Activated CD4-positive, CD25-positive, alpha-beta regulatory T cell treated with anti-CD3 and anti-CD28 coated beads, Interleukin-2, amount 50 U/mL, for 16 hours (primary cell): ENCODE measurements at places on chromosomes 6 and 20.

DNA sequence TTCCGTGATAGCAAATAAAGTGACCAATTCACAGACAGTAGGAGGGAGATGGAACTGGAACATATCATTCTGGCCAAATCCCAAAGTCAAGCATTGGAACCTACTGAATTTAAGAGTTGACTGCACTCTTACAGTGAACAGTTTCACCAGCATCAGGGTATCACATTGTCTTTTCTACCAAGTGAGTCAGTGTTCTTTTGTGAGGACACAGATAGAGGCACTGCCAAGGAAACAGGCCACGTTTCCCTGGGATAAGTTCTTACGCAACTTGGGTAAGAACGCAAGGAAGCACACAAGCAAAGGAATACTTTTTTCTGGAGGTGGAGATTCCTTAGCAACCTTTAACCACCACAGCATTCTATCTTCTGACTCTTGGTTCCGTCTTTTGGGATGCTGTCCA lies 28.6 kb upstream of the ENPP5 start:
- DNase-seq = no peak

DNA sequence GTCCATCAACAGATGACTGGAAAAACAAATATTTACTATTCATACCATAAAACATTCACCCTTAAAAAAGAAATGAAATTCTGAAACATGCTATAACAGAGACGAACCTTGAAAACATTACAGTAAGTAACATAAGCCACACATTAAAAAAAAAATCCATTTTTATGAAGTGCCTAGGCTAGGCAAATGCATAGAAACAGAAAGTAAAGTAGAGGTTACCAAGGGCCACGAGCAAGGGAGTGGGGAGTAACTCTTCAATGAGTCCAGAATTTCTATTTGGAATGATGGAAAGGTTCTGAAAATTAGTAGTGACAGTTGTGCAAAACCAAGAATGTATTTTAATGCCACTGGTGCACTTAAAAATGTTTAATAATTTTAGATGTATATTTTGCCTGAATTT lies 47.7 kb downstream of the STAU1 start:
- DNase-seq = no peak

DNA sequence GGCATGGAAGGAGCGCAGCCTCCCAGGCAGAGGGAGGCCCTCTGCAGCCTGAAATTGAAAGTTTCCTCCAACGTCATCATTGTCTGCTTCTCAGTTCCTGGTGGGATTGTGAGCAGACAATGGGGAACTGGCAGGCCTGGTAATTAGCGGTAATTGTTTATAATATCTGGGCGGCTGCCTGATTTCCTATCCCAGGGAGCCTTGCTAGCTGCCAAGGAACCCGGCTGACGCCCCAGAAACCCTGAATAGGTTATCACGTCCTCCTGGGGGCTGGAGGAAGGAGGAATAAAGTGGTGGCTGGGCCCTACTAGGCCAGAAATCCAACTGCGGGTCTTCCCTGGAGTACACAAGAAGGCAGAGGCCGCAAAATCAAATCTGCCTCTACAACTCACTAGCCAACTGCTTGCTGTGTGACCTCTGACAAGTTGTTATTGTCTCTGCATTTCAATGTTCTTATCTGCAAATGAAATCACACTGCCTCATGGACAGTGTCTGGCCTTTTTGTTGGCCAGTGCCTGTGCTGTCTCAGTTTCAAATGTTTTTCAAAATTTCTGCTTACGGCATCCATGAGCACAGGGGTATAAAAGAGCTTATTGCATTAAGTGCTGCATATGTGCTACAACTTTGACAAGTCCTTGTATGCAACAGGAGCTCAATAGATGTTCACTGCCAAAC lies 16.9 kb downstream of the KCNK15 start:
- no peak for DNase-seq

DNA sequence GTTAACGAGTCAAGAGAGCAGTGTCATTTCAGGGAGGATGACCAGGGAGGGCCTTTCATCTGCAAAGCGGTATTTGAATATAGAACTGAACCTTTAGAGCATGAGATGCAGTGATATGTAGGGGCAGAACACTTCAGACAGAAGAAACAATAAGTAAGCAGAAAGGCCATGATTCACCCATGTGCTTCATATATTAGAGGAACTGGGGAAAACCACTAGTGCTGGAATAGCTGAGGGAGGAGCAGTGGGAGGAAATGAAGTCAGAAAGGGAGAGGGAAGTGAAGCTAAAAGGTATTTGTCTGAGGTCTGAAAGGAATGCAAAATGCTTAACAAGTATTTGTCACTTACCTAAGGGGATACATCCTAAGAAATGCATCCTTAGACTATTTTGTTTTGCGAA lies 391.2 kb downstream of the ADGRB3 start:
- no peak for DNase-seq

DNA sequence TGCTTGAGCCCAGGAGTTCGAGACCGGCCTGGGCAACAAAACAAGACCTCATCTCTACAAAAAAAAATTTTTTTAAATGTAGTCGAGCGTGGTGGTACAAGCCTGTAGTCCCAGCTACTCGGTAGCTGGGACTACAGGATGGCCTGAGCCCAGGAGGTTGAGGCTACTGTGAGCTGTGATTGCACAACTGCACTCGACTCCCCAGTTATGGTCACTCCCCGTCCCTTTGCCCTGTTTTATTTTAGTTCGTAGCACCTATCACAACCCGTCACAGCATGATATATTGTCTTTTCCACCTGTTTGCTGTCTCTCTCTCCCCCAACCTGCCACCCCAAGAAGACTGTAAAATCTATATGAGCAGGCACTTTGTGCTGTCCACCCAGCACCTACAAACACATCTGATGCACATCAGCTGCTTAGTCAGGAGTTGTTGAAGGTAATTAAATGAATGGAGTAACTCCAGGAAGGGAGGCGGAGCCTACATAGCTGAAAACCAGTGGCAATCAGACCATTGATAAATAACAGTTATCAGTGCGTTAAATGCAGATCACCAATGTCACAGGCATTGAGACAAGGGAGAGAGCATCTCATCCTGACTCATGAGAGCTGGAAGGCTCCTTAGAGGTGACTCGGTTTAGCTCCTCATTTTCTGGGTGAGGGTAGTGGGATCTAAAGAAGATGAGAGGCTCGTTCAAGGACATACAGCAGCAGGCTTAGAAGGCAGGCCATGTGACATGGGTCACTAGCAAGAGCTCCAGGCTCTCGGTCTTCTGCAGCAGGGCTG lies 14.4 kb upstream of the XRN2 start:
- no peak for DNase-seq
